ENCODE measurements at places on chromosomes 12 and 14.

- no peak for DNase-seq
These were observed at the start of gene UNC79 for GRCh38 chr14:93430315-93431035. TSS of gene UNC79 (plus strand) at chr14:93430939. CDS start at chr14:93431030, 91 bp downstream.

DNA sequence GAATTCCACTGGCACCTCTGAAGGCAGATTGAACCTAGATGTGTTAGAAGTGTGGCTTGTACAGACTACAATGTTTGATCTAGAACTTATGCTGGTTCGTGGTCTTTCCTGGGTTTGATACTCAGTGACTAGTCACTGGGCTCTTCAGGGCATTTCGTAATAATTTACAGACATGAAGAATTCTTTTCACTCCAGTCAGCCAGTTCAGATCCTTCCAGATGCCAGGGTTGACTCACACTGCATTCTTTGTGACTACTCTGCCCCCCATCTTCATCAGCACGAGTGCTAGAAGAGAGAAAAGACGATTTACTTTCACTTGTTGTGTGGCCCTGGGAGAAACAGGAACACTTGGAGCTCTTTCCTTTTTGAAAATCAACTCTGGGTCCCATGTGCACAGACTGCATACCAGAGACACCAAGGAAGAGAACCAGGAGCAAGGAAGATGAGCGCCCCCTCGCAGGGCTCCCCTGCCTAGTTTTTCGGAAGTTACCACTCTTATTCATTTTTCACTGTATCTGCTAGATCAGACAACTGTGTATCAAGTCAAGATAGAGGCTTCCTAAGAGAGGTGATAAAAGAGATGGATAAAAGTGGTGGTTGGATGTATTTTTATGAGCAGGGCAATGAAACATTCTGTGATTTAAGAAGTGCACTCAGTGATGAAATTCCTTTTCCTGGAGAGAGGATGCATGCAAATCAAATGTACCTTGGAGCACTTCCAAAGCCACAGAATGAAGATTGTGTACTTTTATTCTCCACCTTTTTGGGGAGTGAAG lies 33.5 kb upstream of the EVL start:
- DNase-seq, result no peak

DNA sequence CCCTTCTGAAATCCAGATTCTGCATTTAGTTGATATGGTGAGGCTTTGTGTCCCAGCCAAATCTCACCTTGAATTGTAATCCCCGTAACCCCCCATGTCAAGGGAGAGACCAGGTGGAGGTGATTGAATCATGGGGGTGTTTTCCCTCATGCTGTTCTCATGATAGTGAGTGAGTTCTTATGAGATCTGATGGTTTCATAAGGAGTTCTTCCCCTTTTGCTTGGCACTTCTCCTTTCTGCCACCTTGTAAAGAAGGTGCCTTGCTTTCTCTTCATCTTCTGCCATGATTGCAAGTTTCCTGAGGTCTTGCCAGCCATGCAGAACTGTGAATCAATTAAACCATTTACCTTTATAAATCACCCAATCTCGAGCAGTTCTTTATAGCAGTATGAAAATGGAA lies 23.1 kb upstream of the C12orf42 start:
- DNase-seq, result no peak

- no peak for DNase-seq
These were observed 4.5 kb upstream of the CDK17 start for GRCh38 chr12:96404696-96405095.

DNA sequence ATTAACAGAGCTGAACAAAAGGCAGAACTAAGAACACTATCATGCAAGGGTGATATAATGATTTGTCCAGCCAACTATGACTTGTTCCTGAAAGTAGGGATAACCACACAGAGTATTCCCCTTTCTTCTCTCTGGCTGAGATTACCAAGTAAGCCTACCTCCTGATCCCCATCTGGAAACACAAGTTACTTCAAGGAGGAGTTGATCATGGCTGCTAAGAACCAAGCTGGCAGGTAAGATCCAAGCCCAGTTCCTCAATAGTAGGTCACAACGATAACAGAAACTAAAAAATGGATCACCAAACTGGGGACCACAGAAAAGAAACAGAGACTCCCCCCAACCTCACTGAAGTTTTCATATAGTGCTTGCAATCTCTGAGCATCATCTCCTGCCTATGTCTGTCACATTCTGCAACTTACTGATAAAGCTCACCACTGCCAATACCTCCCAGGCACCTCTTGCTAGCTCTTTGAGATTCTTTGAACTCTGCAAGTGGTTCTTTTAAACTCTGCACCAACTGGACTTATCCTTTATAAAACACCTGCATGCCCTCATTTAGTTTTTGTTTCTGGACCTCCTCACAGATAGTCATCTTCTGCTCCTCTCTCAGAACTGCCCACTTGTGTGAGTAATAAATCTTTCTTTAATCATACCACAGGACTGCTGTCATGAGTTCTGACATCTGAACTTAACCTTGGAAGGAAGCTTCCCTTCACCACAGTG lies 76.6 kb downstream of the LRP6 start:
- DNase-seq, result no peak

DNA sequence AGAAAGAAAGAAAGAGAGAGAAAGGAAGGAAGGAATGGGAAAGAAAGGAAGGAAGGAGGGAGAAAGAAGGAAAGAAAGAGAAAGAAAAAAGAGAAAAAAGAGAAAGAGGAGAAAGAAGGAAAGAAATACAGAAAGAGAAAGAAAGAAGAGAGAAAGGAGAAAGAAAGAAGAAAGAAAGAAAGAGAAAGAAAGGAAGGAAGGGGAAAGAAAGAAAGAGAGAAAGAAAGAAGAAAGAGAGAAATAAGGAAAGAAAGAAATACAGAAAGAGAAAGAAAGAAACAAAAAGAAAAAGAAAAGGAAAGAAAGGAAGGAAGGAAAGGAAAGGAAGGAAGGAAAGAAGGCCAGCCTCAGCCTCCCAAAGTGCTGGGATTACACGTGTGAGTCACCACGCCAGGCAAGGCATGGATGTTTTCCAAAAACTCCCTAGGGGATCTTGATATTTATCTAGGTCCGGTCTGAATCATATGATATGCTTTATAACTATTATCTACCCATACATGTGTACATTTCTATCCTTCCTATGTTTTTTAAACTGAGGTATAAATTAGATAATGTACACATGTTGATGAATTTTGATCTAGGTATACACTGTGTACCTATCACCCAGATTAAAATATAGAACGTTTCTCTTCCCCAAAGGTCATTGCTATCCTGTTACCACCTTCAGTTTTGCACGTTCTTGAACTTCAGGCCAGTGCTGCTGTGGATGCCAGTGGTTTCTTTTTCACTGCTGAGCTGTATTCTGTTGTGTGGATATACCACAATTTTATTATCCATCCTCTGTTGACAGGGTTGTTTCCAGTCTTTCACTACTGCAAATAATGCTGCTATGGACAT lies 177.9 kb downstream of the RBM19 start:
- no peak for DNase-seq

- DNase-seq, result no peak
These were observed 3.5 kb downstream of the LYZ start for GRCh38 chr12:69351462-69352236.

DNA sequence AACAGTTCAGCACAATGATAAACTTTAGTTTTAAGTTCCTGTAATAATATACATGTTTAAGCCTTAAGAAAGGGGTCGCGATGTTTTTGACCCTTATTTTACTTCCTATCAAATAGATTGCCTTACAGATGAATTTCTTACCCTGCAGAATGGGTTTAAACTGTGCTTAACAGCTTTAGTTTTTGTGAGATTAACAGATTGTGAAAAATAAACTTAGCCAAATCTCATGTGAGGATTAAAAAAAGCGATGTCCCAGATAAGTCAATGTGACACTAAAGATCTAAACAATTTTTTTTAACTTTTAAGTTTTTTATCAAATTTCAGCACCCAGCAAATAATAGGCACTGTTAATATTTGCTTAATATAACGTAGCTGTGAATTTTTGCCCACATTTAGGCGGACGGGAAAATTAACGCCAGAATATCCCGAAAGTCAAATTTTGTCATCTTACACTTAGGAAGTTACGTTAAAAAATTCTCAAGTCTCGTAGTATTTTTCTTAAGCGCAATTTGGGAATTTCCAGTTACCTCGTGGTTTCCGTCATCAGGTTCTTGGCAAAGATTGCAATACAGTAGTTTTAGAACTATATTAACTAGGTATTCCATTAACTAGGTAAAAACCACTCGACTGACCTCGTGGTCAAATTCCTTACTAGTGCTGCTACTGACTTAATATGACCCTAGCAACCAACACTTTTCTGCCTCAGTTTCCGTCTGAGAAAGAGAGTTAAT lies 1.2 kb downstream of the HNRNPC start:
- DNase-seq, result peak; percentile 34

DNA sequence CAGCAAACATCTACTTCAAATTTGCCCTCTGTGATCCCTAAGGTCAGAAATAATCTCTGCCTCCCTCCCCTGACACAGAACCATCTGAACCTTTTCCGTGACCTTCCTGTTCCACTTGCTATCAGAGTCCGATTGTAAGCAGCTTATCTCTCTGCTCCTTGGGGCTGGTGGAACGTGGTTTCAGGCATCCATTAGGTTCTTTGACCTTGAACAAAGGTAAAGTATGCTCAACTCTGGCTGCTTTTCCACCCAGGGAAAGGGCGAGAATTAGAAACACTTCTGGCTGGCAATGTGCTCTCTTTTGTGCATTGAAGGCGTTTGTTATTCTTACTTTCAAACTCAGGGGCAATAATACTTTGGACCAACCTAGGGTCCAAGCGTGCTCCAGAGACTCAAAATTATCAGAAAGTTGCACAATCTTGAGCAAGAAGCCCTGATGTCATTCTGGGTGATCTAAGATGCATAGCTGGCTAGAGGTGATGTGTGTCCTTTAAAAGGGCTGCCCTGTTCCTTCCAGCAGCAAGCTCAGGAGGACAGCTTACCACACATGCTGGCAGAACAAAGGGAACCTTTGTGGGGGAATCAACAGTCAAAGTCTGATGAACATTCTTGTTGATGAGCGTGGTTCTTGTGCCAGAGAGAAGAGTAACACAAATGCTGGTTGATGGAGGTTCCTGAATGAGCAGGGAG lies 29.8 kb downstream of the ADGRD1 start:
- no peak for DNase-seq

DNA sequence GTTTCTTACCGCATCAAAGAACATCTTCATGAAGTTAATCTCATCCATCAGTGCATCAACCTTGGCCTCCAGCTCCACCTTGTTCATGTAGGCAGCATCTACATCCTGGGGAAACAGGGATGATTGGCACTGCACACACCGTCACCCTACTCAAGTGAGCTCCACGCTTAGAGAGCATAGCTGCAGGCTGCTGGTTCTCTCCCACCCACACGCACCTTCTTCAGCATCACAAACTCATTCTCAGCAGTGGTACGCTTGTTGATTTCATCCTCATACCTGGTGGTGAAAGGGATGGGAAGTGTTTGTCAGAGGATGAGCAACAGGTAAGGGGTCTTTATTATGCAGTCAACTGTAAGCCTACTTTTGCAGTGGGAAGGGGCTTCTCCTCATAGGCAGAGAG lies 2.3 kb downstream of the KRT5 start:
- DNase-seq, result no peak

DNA sequence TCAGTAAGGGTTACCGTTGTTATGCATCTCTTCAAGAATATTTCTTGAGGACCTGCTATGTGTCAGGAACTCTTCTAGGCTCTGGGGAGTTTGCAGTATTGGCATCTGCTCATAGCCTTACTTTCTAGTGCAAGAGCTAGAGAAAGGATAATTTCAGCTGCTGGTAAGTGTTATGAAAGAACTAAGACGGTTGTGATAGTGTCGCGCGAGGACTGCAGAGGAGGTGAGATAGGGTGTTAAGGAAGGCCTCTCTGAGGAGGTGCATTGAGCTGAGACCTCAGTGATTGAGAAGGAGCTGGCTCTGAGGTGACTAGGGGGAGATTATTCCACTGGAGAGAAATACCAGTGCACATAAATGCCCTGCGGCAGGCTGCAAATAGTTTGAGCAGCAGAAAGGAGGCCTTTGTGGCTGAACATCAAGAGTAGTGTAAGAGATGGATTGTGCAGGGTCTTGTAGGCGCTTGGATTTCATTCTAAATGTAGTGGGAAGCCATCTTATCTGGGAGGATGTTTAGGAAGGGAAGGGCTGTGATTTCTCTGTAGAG lies 824 bp downstream of the DDX55 start:
- DNase-seq, result peak; percentile 18

GRCh38 chr14:94158239-94158883 lies 15.8 kb upstream of the PPP4R4 start:
- DNase-seq, result no peak

DNA sequence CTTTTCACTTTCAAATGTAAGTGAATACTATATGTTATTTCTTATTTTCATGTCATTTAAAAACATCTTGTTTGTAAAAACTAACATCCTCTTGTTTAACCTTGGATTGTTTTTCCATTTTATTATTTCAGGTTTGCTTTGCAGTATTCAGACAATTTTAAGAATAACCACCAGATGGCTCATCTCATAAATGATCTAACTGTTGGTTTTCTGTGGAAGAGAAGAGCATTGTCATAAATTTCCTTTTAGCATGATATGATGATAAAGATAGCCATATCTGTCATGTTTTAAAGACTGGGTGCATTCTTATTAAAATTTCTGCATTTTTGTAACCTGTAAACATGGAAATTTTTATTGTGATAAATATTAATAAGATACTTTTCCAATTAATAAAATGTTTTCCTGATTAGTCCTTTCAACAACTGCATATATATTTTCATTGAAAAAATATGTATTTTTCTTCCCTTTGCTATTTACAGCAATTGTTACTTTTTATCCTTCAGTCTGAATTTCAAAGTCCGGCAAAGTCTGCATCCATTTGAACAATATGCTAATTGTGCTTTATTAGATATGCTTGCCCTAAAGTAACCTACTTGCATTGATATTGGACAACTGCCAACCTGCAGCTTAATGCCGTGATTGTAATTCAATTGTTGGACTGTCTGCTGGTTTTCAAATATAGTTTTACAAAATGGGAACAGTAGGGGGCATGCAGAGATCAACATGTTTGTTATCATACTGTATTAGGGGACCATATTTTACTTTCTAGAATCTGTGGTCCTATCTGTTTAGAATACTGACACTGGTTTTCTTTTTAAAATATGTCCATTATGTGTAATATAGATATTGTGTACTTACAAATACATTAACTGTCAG lies 163.4 kb downstream of the GARIN6 start:
- no peak for DNase-seq

DNA sequence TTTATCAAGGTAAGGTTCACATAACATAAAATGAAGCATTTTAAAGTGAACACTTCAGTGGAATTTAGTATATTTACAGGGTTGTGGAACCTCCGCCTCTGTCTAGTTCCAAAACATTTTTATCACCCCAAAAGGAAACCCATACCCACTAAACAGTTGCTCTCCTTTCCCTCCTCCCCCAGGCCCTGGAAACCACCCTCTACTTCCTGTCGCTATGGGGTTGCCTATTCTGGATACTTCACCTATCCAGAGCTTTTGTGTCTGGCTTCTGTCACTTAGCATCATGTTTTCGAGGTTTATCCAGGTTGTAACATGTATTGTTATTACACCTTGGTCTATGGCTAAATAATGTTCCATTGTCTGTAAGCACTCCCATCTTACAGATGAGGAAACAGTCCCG lies 27.7 kb upstream of the ZFP36L1 start:
- no peak for DNase-seq

GRCh38 chr14:79557309-79557708 lies 654.0 kb downstream of the DIO2 start:
- DNase-seq, result no peak

Data from hematopoietic multipotent progenitor cell treated with erythropoietin and hydrocortisone succinate and interleukin-3 and kit ligand, for 15 days (in vitro differentiated cells).